ENCODE measurements at places on chromosomes 4 and X.

GRCh38 chrX:42495139-42495538 lies 282.8 kb downstream of the PPP1R2C start:
- DNase-seq: no peak

DNA sequence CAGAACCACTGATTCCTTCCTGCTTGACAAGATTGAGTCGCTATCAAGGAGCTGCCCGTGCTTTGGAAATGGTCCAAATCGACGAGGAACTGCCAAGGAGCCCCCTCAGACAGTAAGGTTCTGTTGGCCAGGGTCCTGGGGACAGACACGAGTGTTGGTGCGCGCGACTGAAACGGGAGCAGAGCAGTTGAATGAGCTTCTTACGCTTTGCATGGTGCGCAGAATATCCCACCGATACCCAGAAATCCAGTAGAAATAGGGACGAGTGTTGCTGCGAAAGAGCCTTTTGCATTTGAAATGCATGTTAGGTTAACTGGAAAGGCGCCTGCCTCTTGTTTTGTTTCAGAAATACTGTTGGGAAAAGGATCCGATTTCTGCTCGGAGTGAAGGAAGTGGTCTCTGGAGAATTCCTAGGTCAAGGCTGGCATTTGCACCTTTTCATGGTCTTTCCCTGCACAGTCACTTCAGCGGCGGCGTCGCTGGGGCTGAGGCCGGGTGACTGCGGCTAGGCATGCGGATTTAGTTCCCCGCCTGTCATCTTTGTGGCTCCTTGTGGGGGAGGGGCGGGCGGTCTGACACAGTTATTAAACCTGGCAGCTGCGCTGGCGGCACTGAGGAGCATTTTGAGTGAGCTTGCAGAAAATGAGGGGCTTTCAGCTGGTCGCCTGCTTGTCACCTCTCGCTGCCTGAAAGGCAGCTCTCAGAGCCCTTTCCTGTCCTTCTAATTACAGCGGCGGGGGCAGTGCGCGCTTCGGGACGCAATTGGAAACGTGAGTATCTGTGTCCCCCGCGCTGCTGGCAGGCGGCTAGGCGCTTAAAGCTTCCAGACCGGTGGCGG lies 51.5 kb upstream of the TRIM2 start:
- DNase-seq: peak; percentile 22

DNA sequence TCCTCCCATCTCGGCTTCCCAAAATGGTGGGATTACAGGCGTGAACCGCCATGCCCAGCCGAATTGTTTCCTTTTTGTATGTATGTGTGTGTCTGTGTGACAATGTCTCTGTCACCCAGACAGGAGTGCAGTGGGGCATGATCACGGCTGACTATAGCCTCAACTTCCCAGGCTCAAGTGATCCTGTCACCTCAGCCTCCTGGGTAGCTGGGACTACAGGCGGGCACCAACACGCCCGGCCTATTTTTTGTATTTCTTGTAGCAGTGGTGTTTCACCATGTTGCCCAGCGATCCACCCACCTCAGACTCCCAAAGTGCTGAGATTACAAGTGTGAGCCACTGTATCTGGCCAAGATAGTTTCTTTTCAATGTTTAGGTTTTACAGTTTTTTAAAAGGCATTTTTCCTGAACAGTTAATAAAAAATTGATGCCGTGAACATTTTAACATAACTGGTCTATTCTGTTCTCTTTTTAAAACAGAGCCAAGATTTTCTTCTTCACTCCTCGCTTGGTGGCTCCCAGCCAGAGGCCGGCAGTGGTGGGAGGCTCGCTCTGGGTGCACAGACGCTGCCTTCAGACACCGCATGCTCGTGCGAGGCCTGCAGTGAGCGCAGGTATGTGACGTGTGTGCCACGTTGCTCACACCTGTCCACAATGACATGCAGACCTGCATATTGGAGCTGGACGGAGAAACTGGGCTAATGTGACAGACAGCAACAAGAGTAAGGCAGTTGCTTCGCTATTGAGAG lies 88.5 kb downstream of the FAM193A start:
- DNase-seq: no peak

DNA sequence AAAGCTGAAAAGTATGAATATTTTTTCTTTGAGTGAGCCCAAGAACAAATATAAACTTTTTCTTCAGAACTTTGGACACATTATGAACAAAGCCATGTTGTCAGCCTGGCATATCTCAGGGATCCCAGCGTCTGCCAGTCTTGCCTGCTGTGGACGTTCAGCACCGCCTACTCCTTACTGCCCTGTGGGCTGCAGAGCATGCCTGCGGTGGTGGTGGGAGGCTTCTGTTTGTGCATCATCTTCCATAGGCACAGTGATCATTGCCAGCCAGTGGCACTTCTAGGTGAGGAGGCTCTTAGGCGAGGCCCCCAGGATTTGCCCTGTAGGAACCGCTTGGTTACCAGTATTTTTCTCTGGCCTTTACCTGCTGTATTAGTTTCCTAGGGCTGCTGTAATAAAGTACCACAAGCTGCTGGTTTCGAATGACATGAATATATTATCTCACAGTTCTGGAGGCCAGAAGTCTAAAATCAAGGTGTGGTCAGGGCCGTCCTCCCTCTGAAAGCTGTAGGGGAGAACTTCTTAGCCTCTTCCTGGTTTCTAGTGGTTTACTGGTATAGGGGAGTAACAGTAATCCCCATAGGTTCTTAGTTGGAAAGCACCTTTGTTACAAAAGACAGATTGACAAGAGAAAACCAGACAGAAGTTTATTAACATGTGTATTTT lies 15.4 kb downstream of the ANXA3 start:
- DNase-seq: no peak

DNA sequence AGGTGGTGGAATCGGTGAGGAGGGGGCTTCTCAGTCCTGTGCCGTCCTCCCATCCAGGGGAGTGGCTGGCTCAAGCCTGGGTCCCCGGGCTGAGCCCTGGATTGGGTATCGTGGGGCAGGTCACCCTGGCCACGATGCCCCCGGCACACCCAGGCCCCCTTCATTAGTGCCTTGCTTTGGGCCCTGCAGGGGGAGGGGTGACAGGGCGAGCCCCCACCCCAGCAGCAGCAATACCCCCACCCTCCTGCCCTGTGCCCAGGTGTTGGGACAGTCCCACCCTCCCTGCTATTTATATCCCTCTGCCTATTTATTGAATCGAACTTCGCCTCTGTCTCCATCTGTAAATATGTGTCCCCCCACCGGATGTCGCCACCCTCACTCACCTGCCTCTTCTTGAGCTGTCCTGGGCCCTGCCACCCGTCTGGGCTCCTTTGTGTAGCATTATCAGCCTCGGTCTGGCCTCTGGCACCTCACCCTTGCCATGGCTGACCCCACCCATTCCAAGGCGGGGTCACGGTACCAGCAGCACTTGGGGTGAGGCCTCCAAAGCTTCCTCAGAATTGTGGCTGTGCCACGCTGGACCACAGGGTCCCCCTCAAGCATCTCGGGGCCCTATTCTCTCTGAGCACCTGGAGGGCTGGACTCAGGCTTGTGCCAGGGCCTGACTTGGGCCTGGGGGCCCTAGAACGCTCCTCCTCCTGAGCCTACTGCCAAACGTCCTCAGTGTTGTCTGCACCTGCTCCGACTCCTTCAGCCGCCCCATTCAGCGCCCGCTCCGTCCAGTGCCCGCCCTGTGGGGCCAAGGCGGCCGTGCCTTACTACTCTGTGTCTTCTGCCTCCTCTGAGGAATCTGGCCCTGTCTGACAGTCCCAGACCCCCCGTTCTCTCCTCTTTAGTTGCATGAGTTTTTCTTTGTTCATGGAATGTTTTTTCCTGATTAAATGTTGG lies 6.1 kb downstream of the LAGE3 start:
- DNase-seq: no peak

GRCh38 chr4:174210354-174210753 lies 73.1 kb downstream of the FBXO8 start:
- DNase-seq: no peak

- no peak for DNase-seq
Measured at GRCh38 chr4:156594624-156595023, 377.0 kb downstream of the PDGFC start.

- no peak for DNase-seq
Measured at GRCh38 chrX:126170720-126171119, 4.6 kb upstream of the DCAF12L2 start.

- no peak for DNase-seq
Measured at GRCh38 chrX:149518236-149518635, 13.1 kb upstream of the IDS start.

- DNase-seq: no peak
Measured at GRCh38 chrX:24391843-24392242, 31.4 kb downstream of the SUPT20HL1 start.

- DNase-seq: no peak
Measured at GRCh38 chr4:76457885-76458284, 22.9 kb downstream of the SHROOM3 start.

- no peak for DNase-seq
Measured at GRCh38 chr4:77579406-77580076, 26.1 kb upstream of the CXCL13 start.

DNA sequence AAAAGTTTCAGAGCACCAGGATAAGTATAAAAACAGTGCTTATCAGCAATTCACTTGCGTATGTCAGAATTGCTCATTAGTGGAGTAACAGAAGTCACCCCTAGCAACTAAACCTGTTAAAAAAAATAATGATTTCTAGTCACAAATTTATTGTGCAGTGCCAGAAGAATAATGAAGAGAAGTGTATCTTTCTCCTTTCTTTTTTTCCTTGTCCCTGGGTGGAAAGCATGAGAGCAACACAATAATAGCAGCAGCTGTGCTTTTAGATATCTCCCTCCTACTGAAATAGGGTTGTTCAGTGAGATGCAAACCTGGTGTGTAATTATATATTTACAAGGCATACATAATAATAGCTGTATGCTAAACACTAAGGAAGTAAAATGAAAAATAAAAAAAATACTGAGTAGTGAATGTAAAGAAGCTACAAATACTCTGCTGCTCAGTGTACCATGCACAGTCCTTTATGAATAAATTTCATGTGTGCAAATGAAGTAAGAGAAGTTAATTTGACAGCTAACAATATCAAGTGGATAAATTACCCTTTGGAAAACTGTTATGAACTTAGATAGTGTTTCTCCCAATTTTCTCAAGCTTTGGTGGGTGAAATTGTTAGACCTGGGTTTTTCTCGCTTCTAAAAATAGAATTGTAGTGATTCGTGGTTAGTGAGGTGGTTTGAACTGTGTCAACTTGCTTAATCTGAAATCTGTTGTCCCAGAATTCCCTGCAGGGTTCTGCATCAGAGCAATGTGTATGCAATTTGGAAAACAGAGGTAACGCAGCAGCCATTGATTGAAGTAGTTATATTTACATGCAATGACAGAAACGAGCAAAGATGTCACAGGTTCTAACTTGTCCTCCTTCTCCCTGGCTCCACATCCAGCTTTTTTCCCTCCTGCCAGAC lies 125.7 kb upstream of the NDST3 start:
- no peak for DNase-seq

- DNase-seq: no peak
Measured at GRCh38 chrX:154014429-154015380, 5.0 kb downstream of the IRAK1 start.

- no peak for DNase-seq
Measured at GRCh38 chr4:128573781-128574508, 235.6 kb upstream of the JADE1 start.

- no peak for DNase-seq
Measured at GRCh38 chrX:78213331-78213730, 73.9 kb upstream of the TAF9B start.

GRCh38 chrX:53265771-53266574 lies 15.4 kb downstream of the IQSEC2 start:
- no peak for DNase-seq

GRCh38 chrX:16172391-16172790 lies 5.1 kb downstream of the MAGEB17 start:
- DNase-seq: no peak

GRCh38 chrX:136147315-136147901 lies at the start of gene FHL1:
TSS of gene FHL1 (plus strand) at chrX:136147533.
- DNase-seq: no peak

DNA sequence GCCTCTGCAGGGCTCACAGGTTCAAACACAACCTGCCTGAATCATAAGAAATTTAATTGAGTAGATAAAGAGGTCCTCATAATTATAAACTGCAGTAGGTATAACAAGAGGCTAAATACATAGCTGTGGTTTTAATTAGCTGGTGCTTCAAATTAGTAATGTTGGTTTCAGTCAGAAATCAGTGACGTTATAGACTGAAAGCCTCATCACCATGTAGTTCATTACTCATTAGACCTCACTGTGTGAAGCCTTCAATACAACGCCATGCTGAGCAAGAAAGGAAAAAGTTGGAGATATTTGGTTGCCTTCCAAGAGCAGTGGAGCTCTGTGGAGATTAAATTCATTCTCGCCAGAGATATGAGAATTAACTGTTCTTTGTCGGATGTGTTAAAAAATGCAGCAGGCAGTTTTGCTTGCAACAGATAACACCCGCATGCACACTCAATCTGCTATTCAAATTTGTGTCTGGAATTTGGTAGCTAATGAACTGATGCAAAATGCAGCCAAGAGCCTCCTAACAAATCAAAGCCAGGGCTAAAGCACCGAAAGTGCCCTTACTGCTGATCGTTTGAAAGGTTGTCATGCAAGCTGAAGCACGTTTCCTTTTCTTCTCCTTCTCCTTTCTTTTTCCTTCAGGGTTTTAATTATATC lies 148.9 kb downstream of the AFF2 start:
- DNase-seq: no peak

DNA sequence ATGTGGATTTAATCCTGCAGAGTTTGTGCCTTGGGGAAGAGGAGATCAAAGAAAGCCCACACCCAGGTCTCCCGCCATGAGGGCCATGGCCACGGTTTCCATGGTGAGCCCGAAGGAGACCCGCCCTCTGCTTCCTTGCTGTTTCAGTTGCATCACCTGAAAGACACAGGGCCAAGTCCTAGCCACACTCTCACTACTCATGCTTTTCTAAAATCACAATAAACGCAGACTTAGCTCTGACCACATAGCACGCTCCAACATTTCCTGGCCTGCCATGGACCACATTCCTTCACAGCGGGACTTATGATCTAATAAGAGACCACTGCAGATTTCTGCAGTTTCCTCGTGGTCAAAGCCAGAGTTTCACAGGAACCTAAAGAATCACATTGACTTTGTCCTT lies 426.0 kb upstream of the NR3C2 start:
- no peak for DNase-seq

- DNase-seq: no peak
Measured at GRCh38 chr4:112075129-112075753, 70.0 kb upstream of the FAM241A start.

DNA sequence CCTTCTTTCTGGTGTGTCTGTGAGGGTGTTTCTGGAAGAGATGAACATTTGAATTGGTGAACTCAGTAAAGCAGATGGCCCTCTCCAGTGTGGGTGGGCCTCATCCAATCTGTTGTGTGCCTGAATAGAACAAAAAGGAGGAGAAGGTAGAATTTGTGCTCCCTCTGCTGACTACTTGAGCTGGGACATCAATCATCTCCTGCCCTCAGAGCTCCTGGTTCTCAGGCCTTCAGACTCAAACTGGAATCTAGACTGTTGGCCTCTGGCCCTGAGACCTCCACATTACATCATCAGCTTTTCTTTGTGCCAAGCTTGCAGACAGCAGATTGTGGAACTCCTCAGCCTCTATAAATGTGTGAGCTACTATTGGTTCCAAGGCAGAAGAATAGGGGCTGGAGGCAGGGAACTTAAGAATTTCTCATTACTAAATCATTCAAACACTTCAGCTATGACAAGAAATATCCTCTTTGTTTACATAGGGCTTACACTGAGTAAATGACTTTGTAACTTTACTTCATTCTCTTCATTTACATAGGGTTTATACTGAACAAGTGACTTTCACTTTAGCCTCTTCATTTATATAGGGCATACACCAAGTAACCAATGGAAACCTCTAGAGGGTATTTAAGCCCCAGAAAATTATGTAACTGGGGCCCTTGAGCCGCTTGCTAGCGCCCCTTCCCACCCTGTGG lies 86.9 kb upstream of the NWD2 start:
- no peak for DNase-seq

GRCh38 chr4:165398570-165398969 lies 19.8 kb downstream of the CPE start:
- DNase-seq: peak; percentile 80

- no peak for DNase-seq
Measured at GRCh38 chr4:165723051-165723795, 149.8 kb upstream of the TLL1 start.

All from NCI-H187 treated with DMSO at 0.1 percent for 48 hours (cell line).